Right renal pelvis (tissue), 4 donors: ENCODE measurements at places on chromosomes 2 and 18. TPM values are rescaled to one million over a fixed set of nuclear protein-coding genes. Genes with fewer than 3 reads are reported as not detected.

Gene CDKL4
- 0.77 TPM for polyA plus RNA-seq

Gene RFX8
- 1.0 TPM for polyA plus RNA-seq

Gene CRYGC
- not detected for polyA plus RNA-seq

Gene STK17B
- polyA plus RNA-seq = 14.1 TPM

Gene SGO2
- 14.9 TPM for polyA plus RNA-seq

Gene CBLN2
- polyA plus RNA-seq = 8.0 TPM

Gene FOXD4L1
- 0.15 TPM for polyA plus RNA-seq

Gene TXNDC2
- 0.14 TPM for polyA plus RNA-seq

Gene CHRND
- 0.32 TPM for polyA plus RNA-seq

Gene WDR33
- 61.7 TPM for polyA plus RNA-seq

Gene MAP3K19
- 0.83 TPM for polyA plus RNA-seq

Gene PRSS56
- polyA plus RNA-seq = not detected

Gene ARHGAP25
- 8.3 TPM for polyA plus RNA-seq

Gene NTSR2
- polyA plus RNA-seq = not detected

Gene SULT1C2
- 44.0 TPM for polyA plus RNA-seq

Gene CNTNAP5
- 0.04 TPM for polyA plus RNA-seq

Gene NHEJ1
- 21.3 TPM for polyA plus RNA-seq

Gene HEATR5B
- polyA plus RNA-seq = 23.8 TPM

Gene ERLEC1
- 71.0 TPM for polyA plus RNA-seq

Gene GKN1
- not detected for polyA plus RNA-seq

Gene TBR1
- not detected for polyA plus RNA-seq

Gene OTOF
- 0.22 TPM for polyA plus RNA-seq

Gene PROKR1
- polyA plus RNA-seq = 0.22 TPM

Gene FAM161A
- polyA plus RNA-seq = 17.8 TPM

Gene SLC11A1
- polyA plus RNA-seq = 0.65 TPM

Gene TMX3
- 62.4 TPM for polyA plus RNA-seq

Gene PLCL1
- 22.5 TPM for polyA plus RNA-seq

Gene CAPN14
- 0.06 TPM for polyA plus RNA-seq

Gene BOLL
- polyA plus RNA-seq = not detected

Gene ERBB4
- 48.2 TPM for polyA plus RNA-seq

Gene OR6B3
- not detected for polyA plus RNA-seq

Gene UGT1A3
- not detected for polyA plus RNA-seq

Gene ANKAR
- polyA plus RNA-seq = 7.2 TPM

Gene TMEFF2
- polyA plus RNA-seq = 10.8 TPM

Gene ATG16L1
- 23.6 TPM for polyA plus RNA-seq

Gene CLK1
- 277 TPM for polyA plus RNA-seq

Gene XIRP2
- polyA plus RNA-seq = 0.10 TPM

Gene C2orf15
- polyA plus RNA-seq = 12.7 TPM

Gene CYP27A1
- polyA plus RNA-seq = 44.3 TPM

Gene LINC00305
- polyA plus RNA-seq = 7.4 TPM

Gene ADD2
- 5.6 TPM for polyA plus RNA-seq

Gene DPP10
- polyA plus RNA-seq = 12.1 TPM

Gene TMEM169
- polyA plus RNA-seq = 14.2 TPM

Gene CAVIN2
- polyA plus RNA-seq = 47.6 TPM

Gene ACMSD
- polyA plus RNA-seq = 41.7 TPM

Gene IL1F10
- polyA plus RNA-seq = not detected

Gene FEV
- 0.10 TPM for polyA plus RNA-seq

Gene FZD7
- 89.1 TPM for polyA plus RNA-seq

Gene POMC
- polyA plus RNA-seq = 11.9 TPM

Gene SDC1
- polyA plus RNA-seq = 24.7 TPM

Gene GCG
- not detected for polyA plus RNA-seq

Gene MAP4K3
- 96.7 TPM for polyA plus RNA-seq

Gene VWC2L
- polyA plus RNA-seq = 0.10 TPM

Gene CPLX4
- polyA plus RNA-seq = 0.09 TPM
